Tibial nerve (tissue), 4 donors: ENCODE measurements at places on chromosomes 12 and 14.

GRCh38 chr12:111274777-111275176 is 94.1 kb downstream of the PHETA1 start:
- DNase-seq: no peak

DNA sequence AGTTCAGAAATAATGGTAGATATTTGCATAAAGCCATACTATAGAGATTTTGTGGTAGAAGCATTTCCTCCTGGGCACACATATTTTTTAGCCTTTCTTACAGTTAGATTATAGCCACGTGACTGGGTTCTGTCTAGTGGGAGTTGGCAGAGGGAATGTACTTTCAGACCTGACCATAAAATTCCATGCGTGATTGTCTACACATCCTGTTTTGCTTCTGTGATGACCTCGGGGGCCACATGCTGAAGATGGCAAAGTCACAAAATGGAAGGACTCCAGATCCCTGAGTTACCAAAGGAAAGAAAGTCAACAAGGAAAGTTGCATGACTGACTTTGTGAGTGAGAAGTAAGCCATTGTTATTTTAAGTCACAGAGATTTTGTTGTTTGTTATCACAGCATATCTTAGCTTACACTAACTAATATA is 14.6 kb upstream of the MIA2 start:
- DNase-seq: no peak

- no peak for DNase-seq
These were observed 31.2 kb downstream of the CCDC59 start for GRCh38 chr12:82326905-82327503.

DNA sequence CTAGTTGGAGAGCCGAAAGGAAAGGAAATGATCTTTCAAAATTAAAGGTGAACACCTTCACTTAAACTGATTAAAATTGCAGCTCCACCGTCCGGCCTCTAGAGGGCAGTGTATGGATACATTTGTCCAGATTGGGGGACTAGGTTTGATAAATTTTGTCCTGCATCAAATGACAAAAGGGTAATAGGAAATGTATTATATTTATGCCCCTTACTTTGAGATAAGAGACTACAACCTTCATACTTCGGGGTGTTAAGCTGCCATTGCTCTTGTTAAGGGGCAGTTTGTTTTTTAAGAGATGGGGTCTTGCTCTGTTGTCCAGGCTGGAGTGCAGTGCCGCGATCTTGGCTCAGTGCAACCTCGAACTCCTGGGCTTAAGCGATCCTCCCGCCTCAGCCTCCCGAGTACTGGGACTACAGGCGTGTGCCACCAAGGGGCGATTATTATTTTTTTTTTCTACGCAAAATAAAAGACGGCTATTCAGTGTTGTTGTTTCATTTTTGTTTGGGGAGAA is 818 bp upstream of the SUOX start:
- peak; percentile 26 for DNase-seq

- DNase-seq: peak; percentile 63
These were observed 1193.7 kb downstream of the GALC start for GRCh38 chr14:86799244-86799647.

DNA sequence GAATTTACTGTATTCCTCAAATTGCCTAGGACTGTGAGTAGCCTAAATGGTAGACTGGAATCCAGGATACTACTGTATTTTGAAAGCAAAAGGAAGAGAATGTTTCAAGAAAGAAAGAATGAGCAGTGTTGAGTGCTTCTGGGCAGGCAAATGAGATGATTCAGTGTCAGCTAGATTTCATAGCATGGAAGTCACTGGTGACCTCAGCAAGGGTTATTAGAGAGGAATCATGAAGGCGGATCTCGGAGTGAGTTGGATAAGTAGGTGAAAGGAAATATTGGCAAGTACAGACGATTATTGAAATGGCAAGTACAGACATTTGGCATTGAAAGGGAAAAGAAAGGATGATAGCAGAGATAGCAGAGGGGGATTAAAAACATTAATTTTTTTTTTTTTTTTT is 27.1 kb downstream of the VRK1 start:
- DNase-seq: no peak

- no peak for DNase-seq
These were observed 24.3 kb upstream of the ATF1 start for GRCh38 chr12:50739611-50740010.

- DNase-seq: no peak
These were observed 200.1 kb downstream of the DAD1 start for GRCh38 chr14:22388669-22389595.

GRCh38 chr12:121326996-121327674 is 25.1 kb downstream of the ANAPC5 start:
- no peak for DNase-seq

DNA sequence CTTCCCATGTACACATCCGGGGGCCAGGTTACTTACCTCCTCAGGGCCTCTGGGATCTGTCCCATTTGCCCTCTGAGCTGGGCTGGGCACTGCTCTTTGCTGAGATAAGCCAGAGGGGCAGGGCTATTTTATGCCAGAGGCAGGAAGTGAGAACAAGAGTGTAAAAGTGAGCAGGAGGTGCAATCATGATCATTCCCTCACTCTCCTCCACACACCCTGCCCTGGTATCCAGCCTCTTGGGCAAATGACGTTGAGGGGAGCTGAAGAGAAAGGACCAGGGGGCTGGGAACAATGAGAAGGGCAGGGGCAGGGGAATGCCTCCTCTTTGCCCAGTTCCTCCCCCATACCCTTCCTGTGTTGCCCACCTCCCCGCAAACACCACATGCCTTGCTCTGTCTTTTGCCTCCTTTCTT is 4.2 kb downstream of the LPAR5 start:
- no peak for DNase-seq

DNA sequence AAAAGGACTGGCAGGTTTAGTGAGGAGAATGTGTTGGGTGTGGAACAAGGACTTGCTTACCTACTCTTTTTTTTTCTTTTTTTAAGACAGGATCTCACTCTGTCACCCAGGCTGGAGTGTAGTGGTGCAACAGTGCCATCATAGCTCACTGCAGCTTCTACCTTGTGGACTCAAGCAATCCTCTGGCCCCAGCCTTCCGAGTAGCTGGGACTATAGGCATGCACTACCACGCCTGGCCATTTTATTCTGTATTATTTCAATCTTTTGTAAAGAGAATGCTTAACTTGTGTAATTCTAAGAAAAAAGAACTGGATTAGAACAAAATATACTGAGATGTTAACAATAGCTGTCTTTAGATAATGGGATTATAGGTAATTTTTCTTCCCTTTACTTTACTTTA is 1.9 kb upstream of the VRTN start:
- no peak for DNase-seq

DNA sequence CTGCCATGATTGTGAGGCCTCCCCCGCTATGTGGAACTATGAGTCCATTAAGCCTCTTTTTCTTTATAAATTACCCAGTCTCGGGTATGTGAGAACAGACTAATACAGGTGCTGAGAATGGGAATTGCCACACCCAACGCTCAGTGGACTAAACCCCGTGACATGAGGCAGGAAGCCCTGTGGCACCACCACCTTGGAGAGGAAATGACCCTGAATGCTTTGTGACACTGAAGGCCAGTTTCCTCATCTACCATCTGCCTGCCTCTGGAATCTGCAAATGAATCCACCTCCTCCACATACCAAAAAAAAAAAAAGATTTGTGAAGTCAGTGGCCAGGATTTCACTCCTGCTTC is 41.6 kb downstream of the NT5DC3 start:
- no peak for DNase-seq

- no peak for DNase-seq
These were observed 227.8 kb downstream of the ZFP36L1 start for GRCh38 chr14:68564826-68565759.

DNA sequence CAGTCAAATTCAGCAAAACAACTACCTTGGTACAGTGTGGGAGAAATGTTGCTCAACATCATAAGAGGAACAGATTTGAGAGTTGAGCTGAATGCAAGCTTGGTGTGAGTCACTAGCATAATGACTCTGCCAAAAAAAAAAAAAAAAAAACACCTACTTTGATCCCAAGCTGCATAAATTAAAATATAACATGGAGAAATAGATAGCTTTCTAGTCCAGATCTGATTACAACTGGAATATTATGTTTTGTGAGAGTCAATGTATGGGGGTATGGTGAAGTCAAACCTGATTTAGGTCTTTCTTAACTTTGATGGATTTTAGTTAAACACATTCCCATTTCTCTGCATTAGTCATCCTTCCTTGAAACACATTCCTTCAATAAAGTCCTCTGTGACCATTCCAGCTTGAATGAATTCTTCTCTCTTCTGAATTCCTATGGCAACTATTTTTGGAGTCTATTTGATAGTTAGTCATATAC is 188.1 kb downstream of the SLC5A8 start:
- no peak for DNase-seq

DNA sequence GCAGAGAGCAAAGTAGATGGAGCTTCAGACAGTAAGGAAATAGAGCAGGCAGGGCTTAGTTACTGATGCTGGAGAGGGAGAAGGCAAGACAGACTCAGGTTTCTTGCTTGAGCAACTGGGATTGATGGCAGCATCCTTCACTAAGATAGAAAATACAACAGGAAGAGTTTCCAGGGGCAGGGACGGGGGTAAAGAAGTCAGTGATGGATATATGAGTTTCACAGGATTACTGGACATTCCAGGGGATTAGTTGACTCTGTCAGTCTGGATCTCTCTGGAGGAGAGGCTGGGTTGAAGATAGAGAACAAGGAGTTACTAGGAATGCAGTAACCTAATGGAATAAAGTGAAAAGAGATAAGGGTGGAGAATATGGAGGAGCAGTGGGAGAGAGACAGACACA is 74.5 kb upstream of the ATF1 start:
- DNase-seq: no peak

- DNase-seq: no peak
These were observed 42.1 kb downstream of the LIMA1 start for GRCh38 chr12:50241178-50241577.
